ENCODE measurements at places on chromosomes 11 and 22.

- no peak for DNase-seq
These were observed 20.8 kb upstream of the LINC01488 start for GRCh38 chr11:69460540-69461257.

DNA sequence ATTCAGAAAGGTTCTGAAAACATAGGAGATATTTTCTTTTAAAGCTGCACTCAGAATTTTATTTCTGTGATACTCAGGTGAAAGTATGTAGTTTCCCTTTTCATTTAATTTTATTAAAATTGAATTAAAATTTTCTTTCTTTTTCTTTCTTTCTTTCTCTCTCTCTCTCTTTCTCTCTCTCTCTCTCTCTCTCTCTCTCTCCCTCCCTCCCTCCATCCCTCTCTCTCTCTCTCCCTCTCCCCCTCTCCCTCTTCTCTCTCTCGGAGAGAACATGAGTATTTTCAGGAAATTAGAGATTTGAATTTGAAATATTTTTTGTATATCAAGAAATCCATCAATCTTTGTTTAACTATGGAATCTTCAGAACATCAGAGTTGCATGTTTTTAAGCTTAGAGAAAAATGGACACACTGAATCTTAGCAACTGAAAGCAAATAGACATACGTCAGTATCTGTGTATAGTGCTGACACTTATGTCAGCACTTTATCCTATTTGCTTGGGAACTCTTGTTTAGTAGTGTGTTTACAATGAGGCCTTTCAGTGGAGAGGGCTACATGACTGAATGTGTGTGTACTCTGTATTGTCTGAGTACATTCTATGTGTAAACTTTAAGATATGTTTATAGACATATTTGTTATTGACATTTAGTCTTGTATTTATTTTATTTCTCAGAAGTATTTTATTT is 44.5 kb downstream of the PDE3B start:
- DNase-seq: no peak

- DNase-seq: no peak
These were observed 5.7 kb downstream of the FTH1 start for GRCh38 chr11:61961570-61962212.

DNA sequence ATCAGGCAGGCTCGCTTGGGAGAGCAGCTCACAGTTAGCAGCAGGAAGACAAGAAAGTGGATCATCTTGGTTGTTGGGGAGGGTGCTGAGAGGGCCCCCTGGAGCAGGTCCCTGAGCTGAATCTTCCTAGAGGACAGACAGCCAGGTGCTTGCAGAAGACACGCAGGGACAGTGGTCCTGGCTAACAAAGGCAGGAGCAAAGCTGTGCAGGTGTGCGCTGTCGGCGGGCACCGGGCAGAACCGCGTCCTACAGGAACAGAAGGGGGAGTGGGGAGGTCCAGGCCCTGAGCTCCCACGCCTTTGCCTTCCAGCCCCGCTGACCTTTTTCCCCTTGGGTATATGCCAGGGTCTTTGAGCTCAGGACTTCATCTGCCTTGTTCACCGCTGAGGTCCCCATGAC is 30.1 kb upstream of the PARVB start:
- DNase-seq: no peak

GRCh38 chr11:1744137-1744886 is 6.1 kb downstream of the IFITM10 start:
- DNase-seq: no peak

- no peak for DNase-seq
These were observed 26.9 kb downstream of the ARFGAP3 start for GRCh38 chr22:42830161-42830560.
